ENCODE measurements at places on chromosomes 7 and 10.

DNA sequence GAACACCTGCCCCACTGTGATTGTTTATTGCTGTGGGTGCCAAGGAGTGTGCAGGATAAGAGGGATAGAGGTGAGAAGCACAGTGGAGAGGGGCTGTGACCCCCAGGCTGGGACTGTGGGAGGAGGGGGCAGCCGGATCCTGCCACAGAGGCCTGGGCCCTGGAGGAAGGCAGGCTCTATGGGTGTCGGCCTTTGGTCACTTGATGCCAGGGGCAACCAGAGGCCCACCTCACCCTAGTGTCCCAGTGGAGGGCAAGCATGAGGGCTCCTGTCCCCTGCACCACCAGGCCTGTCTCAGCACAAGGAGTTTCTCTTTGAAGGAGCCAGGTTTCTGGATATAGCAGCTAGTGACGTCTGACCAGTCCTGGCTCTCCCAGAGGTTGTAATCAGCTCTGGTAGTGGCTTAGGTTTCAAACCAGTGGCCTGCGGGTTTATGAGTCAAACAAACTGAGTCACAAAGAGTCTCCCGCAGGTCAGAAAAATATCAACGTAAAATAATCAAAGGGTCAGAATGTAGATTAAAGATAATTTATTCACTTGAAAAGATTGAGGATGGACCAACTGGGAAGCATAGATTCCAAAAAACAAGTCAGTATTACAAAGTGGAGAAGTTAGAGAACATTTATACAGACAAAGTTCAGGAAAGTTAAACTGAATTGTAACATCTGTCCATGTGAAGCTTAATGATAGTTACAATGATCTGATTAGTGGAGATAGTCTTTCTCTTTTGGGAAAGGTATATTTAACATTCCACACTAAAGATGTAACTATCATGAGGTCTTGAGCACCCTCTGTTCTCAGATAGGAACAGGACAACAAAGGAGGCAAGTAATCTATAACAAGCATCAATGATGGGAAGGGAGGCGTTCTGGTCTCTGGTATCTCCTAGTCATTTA is 37.2 kb upstream of the ZNF488 start:
- DNase-seq: no peak

DNA sequence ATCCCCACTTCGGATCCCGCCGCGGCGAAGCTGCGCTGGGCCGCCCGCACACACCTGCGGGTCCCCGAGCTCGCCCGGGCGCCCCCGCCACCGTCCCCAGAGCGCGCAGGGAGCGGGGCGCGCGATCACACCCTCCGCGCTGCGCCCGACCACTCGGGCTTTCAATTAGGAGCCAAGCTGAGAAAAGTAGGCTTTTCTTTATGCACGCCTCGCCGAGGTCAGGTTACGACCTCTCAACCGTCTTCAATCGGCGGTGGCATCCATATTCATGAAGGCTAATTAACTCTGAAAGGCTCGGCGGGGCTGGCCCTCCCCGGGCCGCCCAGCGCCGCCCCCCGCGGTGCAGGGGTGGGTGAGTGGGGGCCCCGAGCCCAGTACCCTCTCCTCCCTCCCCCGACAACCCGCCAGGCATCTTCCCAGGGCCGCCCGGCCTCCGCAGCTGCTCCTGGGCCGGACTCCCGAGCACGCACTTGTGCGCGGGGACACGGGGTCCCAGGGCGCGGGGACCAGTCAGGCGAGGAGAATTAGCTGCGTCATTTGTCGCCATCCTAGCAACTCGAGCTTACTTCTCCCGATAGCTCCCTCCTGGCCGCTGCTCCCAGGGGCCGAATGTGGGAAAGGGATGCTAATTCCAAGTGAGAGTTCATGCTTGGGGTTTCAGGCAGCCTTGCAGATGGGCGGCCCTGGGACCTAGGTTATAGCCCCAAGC is 155.5 kb upstream of the LYZL2 start:
- peak; percentile 26 for DNase-seq

- no peak for DNase-seq
Measured at GRCh38 chr7:141944811-141945210, 2.0 kb downstream of the CLEC5A start.

GRCh38 chr10:76492026-76492425 is 1060.6 kb downstream of the LRMDA start:
- DNase-seq: no peak

GRCh38 chr7:19530261-19530660 is 178.6 kb downstream of the POLR1F start:
- no peak for DNase-seq

GRCh38 chr10:15369256-15370211 is 1.6 kb downstream of the FAM171A1 start:
- no peak for DNase-seq

- no peak for DNase-seq
Measured at GRCh38 chr10:49162761-49163310, 25.4 kb downstream of the TMEM273 start.
